Kidney (tissue), 22 donors: ENCODE measurements at places on chromosomes 7 and 10. TPM values are rescaled to one million over a fixed set of nuclear protein-coding genes. Genes with fewer than 3 reads are reported as not detected.

Gene ZFYVE27
- total RNA-seq, result 34.4 TPM

Gene TLX1
- not detected for total RNA-seq

Gene CYP2E1
- 2.9 TPM for total RNA-seq

Gene DRGX
- not detected for total RNA-seq

Gene WASHC2A
- 42.2 TPM for total RNA-seq

Gene GPR141
- total RNA-seq, result 3.3 TPM

Gene HK1
- 84.9 TPM for total RNA-seq

Gene LRRC17
- 4.0 TPM for total RNA-seq

Gene CALN1
- total RNA-seq, result not detected

Gene KIAA1549
- total RNA-seq, result 10.1 TPM

Gene BNIP3
- total RNA-seq, result 49.6 TPM

Gene WIPF3
- total RNA-seq, result 4.5 TPM

Gene ZP3
- 17.5 TPM for total RNA-seq

Gene OGDHL
- total RNA-seq, result 82.8 TPM

Gene FBXL13
- total RNA-seq, result 4.8 TPM

Gene COL28A1
- 5.8 TPM for total RNA-seq

Gene GIMAP1
- total RNA-seq, result 10.2 TPM

Gene MICU1
- total RNA-seq, result 46.3 TPM

Gene TOMM7
- total RNA-seq, result 253 TPM

Gene NKX2-3
- total RNA-seq, result not detected

Gene PPP1R9A
- 25.7 TPM for total RNA-seq

Gene HABP2
- 25.6 TPM for total RNA-seq

Gene AGAP5
- 9.9 TPM for total RNA-seq

Gene RINT1
- 14.2 TPM for total RNA-seq

Gene INMT
- 44.8 TPM for total RNA-seq

Gene HOXA4
- 11.2 TPM for total RNA-seq

Gene OR2A25
- total RNA-seq, result not detected

Gene STMP1
- total RNA-seq, result 40.8 TPM

Gene MTERF1
- 14.6 TPM for total RNA-seq

Gene EBF3
- total RNA-seq, result 0.98 TPM

Gene EEF1AKMT2
- 18.0 TPM for total RNA-seq

Gene NANOS1
- 1.1 TPM for total RNA-seq

Gene NUDT13
- total RNA-seq, result 3.3 TPM

Gene UTF1
- not detected for total RNA-seq

Gene OR9A2
- not detected for total RNA-seq

Gene MPP7
- total RNA-seq, result 11.6 TPM

Gene OR6V1
- total RNA-seq, result not detected

Gene RAB11FIP2
- total RNA-seq, result 50.4 TPM

Gene CYP26C1
- total RNA-seq, result 0.35 TPM

Gene AHCYL2
- total RNA-seq, result 25.2 TPM

Gene TMEM236
- total RNA-seq, result 1.9 TPM
